ENCODE measurements at places on chromosomes 4 and X. TPM values are rescaled to one million over a fixed set of nuclear protein-coding genes. Genes with fewer than 3 reads are reported as not detected.

- DNase-seq = no peak
These were observed 39.7 kb upstream of the TBC1D14 start for GRCh38 chr4:6869944-6870343.

ADH1C gene
- total RNA-seq = 4.5 TPM

GRCh38 chr4:88878642-88879041 lies 178.3 kb downstream of the FAM13A start:
- no peak for DNase-seq

GRCh38 chr4:48509543-48509942 lies 19.5 kb downstream of the ZAR1 start:
- no peak for DNase-seq

- DNase-seq = no peak
These were observed 4.0 kb downstream of the HAND2 start for GRCh38 chr4:173526027-173526482.

SLC10A4 gene
- 0.42 TPM for total RNA-seq

RNF212 gene
- 2.4 TPM for total RNA-seq

DNA sequence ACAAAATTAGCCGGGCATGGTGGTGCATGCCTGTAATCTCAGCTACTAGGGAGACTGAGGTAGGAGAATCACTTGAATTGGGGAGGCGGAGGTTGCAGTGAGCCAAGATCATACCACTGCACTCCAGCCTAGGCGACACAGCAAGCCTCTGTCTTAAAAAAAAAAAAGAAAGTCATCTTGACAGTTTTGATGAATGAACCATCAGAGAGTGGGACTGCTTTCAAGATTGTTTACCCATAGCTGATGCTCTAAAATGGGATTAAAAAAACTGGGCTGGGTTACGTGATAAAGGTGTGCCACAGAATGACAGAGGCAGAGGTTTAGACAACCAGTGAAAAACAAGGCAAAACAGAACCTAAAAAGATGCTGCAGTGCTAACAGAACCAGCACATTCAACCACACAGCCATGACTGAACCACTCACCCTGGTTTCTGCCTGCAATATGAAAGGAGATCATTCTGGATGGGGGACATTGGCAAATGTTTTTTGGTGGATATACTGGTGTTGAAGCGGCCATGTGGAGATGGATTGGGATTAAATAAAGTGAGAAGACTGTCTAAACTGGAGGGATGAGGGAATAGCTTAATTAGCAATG lies 22.2 kb downstream of the GPAT3 start:
- DNase-seq = no peak

DNA sequence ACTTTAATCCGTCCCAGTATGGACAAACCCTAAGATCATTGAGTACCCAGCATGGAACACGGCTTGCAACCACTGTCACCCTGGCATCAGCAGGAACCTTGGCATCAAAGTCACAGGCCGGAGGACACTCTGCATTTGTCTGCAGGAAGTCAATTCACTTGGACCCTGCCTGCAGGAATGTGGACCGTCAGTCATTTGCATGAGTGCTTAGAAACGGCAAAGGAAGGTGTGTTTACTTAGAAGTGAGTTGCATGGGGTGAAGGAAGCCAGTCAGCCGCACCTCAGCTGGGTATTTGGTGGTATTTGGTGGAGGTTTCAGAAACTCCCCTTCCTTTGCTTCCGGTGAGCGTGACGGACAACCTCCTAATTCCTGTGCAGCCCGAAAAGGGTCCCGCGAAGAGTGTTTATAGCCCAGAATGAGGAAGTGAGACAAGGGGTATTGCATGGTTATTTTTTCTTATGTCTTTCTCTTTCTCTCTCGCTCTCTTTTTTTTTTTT lies 15.5 kb downstream of the P2RY8 start:
- no peak for DNase-seq

DNA sequence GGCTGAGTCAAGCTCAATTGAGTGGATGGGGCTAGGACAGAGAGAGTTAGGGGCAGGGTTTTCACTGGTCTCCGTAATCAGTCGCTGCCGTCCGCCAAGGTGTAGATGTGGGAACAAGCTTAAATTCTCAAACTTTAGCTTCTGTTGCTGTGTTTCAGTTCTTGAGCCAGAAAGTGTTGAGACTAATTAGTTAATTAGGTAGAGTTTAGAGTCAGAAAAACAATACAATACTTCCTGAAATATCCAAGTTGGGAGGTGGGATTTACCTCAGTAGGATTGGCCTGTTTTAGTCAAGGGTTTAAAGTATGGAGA lies 1.1 kb upstream of the UBE2D3 start:
- no peak for DNase-seq

GRCh38 chr4:69601065-69601464 lies 38.4 kb downstream of the UGT2A2 start:
- DNase-seq = no peak

DNA sequence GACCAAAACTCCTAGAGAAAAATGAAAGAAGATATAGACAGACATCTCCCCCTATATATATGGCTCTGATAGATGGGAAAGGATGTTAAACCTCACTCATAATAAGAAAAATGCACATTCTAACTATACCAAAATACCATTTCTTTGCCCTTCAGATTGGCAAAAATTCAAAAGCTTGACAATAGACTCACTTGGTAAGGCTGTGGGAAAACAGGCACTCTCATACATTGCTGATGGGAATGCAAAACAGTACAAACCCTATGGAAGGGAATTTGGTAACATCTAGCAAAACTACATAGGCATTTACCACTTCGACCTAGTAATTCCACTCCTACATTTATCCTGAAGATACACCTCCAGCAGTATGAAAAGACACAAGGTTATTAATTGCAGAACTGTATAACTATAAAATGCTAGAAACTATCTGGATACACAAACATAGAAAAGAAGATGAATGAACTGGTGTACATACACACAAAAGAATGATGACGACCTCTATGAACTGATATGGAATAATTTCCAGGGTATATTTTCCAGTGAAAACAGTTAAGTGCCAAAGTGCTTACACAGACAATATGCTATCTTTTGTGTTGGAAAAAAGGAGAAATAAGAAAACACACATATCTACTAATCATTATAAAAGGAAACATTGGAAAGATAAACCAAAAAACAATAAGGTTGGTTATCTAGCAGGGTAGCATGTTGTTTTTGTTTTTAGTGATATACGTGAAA lies 48.5 kb downstream of the WDFY3 start:
- DNase-seq = no peak

- DNase-seq = no peak
These were observed 45.4 kb upstream of the PDLIM3 start for GRCh38 chr4:185580699-185581098.

DNA sequence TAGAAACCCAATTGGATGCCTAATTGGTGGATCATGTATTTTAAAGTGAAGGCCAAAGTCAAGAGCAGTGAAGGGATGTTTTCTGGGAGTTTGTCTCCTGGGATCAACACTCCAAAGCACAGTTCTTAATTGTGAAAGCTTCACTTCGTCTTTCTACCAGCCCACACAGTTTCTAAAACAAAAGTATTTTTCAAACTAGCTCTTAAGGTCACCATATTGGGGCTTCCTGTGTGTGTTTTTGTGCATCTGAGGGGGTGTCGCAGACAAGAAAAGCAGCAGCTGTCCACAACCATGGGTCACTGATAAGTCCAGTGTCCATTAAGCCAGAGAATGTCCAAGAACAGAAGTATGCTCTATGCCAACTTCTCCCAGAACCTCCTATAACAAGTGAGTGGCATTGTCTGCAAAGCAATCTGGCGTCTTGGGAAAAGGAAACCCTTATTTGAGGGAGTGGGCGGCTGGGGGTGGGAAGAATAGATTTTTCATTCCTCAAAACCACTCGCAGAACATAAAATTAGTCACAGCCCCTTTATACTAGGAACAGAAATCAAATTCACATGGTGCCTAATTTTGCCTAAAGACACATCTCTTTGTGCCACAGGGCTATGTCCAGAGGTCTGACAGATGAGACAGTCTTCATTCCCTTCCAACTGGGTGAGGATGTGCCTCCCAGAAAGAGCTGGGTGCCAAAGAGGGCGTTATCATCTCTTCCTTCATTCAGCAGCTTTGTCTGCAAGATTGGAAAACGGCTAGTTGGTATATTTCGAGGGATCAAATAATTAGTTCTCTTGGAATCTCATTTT lies 610.4 kb downstream of the BCOR start:
- no peak for DNase-seq

GAGE12F gene
- total RNA-seq = not detected

HTR2C gene
- total RNA-seq = not detected

DNA sequence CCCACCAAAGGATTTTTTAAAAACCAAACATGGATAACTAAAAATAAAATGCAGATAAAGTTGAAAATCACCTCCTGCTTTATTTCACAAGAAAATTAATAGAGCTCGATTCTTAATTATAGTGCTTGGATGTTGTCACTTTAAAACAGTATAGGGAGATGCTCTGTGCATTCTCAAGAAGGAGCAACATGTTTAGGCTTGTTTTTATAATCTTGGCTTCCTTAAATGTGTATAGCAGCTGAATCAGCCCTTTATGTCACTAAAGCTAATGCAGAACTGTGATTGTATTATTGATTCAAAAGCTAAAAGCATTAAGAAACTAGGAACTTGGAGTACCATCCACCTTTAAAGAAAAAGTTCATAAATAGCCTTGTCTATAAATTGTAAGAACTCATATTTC lies 12.9 kb downstream of the UTP3 start:
- no peak for DNase-seq

- no peak for DNase-seq
These were observed 56.7 kb downstream of the STOX2 start for GRCh38 chr4:183961795-183962194.

SLC9B1 gene
- total RNA-seq = not detected

GRCh38 chr4:5863461-5864113 lies 29.3 kb downstream of the CRMP1 start:
- no peak for DNase-seq

STK26 gene
- total RNA-seq = 11.1 TPM

BST1 gene
- total RNA-seq = 9.2 TPM

DNA sequence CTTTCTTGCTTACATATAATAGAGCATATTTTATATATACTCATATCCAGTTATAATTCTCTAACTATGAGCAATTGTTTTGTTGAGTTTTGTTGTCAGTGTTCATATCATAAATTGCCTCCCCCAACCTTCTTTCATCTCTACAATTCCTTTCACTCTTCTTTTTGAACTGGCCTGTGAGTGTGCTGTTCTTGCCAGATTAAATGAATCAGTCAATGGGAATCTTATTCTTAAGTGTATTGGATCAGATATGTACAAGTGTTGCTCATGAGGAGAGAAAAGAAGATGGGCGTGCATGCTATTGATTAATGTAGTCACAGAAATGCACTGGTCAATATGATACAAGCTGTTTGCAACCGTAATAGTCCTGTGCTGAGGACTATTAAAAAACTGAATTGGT lies 728.1 kb upstream of the MAGEB2 start:
- no peak for DNase-seq

DNA sequence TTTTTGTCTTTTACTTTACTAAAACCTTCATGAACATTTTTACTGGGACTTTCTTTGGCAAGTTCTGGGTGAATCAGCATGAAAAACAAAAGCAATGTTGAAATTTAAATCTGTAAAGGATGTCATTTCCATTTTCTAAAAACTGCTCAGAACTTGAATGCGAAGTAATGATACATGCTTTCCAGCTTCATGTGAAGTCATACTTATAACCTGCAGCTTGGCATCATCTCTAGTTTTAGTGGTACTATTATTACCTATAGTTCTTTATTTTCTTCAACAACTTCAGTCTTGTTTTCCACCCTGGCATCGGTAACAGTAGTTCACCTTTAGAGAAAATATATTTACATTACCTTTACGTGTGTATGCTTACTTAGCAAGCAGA lies 421.4 kb upstream of the DIPK2B start:
- no peak for DNase-seq

RTL3 gene
- total RNA-seq = 1.6 TPM

GRCh38 chrX:134650701-134651100 lies 7.6 kb downstream of the PLAC1 start:
- no peak for DNase-seq

Measured in thoracic aorta (tissue), 2 donors.